SK-N-DZ (cell line): ENCODE measurements at places on chromosomes 3 and 15.

GRCh38 chr15:62456011-62456920, 291.2 kb upstream of the C2CD4B start:
- no peak for DNase-seq

GRCh38 chr15:101016581-101016980, 97.4 kb downstream of the LRRK1 start:
- no peak for DNase-seq

DNA sequence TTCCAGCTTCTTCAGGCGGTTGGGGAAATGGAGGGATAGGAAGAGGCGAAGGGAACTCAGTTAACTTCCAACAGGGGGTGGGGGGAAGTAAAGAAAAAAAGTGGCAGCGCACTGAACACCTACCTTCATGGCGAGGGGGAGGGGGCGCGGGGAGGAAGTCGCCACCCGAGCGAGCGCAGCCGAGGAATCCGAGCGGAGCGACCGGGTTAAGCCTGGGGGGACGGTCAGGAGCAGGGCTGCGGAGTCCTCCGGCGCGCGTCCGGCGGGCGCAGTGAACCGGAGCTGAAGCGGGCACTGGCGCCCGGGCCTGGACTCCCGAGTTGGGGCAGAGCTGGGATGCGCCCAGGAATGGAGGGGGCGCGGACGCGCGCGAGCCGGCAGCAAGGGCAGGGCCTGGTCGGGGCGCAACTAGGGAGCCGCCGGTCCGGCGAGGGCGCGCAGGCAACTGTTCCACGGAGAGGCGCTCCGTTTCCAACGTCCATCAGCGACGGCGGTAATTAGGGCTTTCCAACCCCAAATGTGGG, at the start of gene WNT5A:
Gene WNT5A (minus strand): TSS at position 450 of the 524 bp plus-strand sequence. CDS start 321 bp downstream, at position 129.
- DNase-seq = no peak

DNA sequence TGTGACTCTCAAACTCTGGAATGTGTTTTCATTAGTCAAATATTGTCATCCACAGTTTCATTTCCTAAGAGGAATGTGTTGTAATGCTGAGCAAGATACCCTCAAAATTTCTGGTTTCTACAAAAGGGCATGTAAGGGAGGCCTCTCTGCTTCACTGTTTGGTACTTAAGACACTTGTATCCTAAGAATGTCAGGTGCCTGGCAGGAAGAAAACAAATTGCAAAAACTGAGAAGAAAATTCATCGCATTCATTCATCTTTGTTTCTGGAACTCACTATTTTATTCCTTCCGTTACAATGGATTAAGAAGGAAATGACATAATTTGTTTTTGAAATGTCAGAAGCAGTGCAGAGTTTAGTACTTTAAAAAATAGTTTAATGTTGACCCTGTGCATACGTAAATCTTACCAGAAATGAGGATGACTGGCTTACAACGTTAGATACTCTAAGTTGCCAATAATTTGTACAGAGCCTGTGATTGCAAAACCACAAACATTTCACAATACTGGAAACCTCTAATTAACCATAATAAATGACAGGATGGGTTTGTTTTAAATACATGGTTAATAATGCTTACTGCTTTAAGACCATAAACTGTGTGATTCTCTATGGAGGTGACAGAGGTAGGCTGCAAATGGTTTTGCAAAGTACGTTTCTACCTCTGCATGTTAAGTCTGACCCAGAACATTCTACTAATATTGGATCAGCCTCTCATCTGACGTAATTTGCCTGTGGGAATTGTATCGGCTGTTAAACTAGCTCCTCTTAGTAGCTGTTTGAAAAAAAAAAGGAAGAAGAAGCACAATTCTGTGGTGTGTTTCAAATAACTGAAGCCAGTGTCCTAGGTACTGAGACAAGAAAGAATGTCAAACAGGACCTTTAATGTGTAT, 477.8 kb downstream of the RBMS3 start:
- no peak for DNase-seq

DNA sequence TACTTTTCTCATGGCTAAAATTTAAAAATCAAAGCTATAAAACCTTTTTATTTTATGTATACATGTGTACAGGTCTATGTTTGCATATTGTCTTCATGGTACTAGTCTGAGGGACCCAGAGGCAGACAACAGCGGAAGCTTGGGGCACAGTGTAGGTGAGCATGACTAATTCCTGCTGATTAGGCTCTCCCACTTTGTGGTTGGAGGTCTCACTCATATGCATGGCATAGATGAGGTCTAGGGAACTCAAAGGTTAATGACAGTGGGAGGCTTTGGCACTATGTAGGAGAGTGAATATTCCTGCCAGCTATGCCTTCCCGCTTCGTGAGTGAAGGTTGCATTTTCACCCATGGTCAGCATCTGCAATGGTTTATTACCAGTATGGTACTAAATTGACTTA, 47.5 kb upstream of the AADACL2 start:
- no peak for DNase-seq

DNA sequence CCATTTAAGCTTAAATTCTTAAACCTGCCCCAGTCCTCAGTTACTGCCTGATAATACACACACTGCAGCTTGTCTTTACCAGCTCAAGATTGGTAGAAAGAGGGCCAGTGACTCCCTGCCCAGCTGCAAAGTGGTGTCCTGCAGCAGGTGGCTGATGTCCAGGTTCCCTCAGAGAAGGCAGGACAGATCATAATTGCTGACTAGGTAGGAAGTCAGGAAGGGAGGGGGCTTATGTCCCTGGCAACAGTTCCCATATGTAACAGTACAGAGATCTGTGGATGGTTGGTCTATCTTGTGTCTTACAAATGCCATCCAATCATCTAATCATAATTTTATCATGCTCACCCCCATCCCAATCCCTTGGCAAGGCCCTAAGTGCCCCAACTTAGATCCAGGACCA, 492.1 kb upstream of the PPP2R3A start:
- no peak for DNase-seq

DNA sequence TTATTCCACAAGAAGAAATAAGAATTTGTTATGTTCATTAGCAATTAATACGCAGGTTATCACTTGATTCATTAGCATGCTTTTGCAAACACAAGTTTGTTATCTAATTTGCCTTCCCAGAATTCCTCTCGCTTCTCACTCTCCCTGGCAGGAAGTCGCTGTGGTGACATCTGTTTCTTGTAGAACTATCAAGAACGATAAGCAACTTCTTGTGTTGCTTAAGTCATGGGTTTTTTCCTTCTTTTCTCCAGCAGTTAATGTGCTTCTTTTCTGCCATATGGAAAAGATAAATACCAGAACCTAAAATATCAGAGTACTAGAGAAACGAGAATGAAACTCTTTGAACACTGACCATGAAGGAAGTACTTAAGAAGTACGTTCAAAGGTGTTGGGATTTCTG, 99.8 kb upstream of the CHMP2B start:
- DNase-seq = no peak

GRCh38 chr3:16511681-16512434, 1.6 kb downstream of the RFTN1 start:
- DNase-seq = no peak

GRCh38 chr3:134694466-134694865, 43.6 kb upstream of the KY start:
- DNase-seq = no peak

DNA sequence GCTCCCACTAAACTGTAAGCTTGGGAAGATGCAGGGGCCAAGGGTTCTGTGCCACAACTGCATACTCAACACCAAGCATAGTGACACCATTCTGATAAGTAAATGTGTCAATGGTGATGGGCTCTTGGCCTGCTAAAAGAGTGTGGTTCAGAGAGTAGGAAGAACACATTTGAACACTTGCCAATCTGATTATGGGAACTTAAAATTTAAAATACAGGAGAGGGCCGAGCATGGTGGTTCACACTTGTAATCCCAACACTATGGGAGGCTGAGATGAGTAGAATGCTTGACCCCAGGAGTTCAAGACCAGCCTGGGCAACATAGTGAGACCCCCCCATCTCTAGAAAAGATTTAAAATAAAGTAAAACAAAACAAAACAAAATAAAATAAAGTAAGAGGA, 34.1 kb downstream of the PTPN9 start:
- DNase-seq = no peak

- no peak for DNase-seq
Observed at GRCh38 chr3:127216415-127217261, 23.7 kb downstream of the PRR23E start.

GRCh38 chr15:49383266-49383665, 39.8 kb upstream of the FGF7 start:
- DNase-seq = no peak

- no peak for DNase-seq
Observed at GRCh38 chr3:121677141-121677540, 16.4 kb upstream of the HCLS1 start.

GRCh38 chr3:133851266-133851906, 44.3 kb downstream of the RAB6B start:
- no peak for DNase-seq

DNA sequence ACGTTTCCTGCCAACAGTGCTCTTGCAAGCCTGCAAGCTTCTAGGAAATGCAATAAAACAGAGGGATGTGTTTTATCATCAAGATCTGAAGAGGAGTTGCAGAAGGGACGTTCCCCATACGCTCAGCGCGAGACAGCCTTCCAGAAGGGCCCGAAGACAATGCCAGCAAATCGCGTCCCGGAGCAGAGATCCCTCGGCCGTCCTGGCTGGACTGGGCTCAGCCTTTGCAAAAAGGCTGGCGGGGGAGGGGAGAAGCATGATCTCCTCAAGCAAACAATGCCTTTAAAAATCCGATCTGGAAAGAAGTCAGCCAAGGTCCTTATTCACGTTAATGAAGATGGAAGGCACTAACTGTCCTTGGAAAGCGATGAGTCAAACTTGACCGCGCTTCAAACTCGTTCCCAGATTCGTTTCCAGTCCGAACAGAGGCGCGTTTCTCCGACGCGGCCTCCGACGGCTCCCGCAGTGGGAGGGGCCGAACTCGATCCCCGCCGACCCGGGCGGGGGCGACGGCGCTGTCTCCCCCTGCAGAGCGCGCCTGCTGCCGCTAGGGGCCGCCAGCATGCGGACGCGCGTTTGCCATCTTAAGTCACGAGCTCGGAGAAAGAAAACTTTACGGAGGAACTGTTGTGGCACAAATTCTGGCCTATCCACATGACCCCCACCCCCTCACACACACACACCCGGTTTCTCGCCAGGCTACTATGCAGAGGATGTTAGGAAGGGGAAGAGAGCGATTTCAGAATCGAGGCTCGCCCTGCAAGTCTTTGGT, 5.5 kb downstream of the BCL6 start:
- peak; percentile 84 for DNase-seq

DNA sequence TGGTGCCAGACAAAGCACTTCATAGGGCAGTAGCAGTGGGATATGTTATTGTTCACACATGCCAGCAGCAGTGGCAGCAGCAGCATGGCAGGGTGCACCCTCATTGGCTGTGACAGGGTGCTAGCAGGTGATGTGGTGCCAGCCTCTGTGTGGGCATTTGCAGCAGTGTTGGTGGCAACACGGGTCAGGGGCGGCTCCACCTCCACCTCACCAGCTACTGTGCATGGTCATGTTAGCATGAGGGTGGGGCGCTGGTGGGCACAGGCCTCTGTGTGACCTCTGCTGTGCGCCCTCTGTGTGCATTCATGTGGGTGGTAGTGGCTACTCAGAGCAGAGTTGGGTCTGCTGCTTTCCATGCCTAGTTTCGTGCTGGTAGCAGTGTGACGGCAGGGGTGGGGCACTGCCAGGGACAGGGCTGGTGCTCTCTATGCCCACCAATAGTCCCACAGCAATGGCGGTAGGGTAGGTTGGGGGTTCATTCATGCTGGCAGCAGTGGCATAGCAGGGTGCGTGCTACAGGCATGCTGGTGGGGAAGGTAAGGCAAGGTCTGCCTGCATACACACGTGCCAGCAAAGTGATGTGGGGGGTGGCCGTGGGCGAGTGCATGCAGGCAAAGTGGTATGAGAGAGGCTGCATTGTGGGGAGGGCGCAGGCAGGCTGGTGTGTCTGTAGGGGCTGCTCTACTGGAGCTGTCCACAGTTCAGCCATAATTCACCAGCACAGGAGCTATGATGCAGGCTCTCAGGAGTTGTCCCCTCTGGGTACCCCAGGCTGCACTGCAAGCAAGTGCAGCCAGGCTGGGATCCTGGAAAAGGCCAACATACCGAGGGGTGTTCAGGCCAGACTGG, 402.7 kb downstream of the GRM7 start:
- DNase-seq = no peak

GRCh38 chr3:58167431-58168351, 43.1 kb downstream of the DNASE1L3 start:
- DNase-seq = peak; percentile 29

DNA sequence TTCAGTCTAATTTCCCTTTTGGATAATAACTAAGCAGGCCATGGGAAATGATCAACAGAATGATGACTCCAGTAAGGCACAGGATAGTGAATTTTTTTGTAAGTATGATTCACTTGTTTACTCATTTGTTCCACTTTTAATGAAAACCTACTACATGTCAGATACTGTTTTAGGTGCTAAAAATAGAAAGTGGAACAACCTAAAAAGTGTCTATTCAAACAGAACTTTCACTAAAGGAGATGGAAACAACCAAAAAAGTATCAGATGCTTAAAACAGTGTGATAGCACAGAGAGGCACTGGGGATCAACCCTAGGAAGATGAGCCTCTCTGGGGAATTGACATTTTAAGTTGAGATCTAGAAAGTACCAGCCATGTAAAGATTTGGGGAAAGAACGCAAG, 11.1 kb downstream of the RYK start:
- no peak for DNase-seq

DNA sequence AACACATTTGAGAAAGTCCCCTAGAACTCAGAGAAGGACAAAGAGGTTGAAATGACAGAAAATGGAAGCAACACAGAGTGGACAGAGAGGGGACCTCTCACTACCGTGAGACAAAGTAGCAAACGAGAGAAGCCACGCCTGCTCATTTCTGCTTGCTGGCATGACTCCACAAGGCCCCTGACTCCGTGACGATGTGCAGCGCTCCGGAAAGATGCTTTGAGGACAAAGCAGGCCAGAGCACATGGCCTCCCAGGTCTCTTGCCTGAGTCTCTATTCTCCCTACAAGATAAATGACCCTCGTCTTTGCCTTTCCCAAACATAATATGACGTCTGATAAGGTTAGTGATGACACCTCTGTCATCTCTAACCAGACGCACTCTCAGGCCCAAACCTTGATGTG, 63.8 kb upstream of the CTSH start:
- peak; percentile 72 for DNase-seq

- DNase-seq = no peak
Observed at GRCh38 chr15:95932141-95932540, 398.4 kb upstream of the NR2F2 start.

GRCh38 chr3:32454111-32454510, 48.5 kb downstream of the CMTM6 start:
- no peak for DNase-seq

DNA sequence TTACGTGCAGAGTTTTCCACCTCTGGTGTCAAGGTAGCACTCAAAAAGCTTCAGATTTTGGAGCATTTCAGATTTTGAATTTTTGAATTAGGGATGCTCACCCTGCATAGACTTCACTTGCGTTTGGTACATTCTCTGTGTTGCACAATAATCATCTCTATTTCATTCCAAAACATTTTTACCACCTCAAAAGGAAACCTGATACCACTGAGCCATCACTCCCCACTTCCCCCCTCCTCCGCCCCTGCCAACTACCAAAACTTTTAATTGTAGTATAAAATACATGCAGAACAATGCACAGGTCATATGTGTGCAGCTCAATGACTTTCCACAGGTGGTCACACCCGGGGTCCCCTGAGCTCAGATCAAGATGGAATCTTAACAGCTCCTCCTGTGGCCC, 208.8 kb downstream of the SV2B start:
- no peak for DNase-seq
